ENCODE measurements at places on chromosomes 6 and 20.
A peak's percentile ranks its signal among the peaks of the same experiment; 100 is the strongest.

DNA sequence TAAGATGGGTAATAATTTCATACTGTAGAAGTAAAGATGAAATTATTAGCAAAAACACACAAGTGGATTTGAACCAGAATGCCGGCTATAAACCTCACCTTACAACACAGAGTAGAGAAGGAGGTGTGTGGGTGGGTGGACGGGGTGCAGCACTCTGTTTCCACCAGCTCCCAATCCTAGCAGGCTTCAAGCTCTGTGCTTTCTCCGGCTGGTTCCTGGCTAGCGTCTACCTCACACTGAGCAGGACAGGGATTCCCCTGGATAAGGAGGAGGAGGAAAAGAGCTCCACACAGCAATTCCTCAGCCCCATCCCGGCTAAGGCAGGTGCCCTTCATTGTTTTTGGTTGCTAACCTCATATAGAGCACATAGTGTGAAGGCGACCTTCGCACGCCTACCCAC lies 453.3 kb downstream of the C6orf118 start:
- no peak for DNase-seq

- peak; percentile 60 for DNase-seq
These were observed 2.9 kb downstream of the TNNC2 start for GRCh38 chr20:45823949-45824835.

- DNase-seq, result peak; percentile 72
These were observed 8.8 kb upstream of the SRSF6 start for GRCh38 chr20:43448748-43449535.

DNA sequence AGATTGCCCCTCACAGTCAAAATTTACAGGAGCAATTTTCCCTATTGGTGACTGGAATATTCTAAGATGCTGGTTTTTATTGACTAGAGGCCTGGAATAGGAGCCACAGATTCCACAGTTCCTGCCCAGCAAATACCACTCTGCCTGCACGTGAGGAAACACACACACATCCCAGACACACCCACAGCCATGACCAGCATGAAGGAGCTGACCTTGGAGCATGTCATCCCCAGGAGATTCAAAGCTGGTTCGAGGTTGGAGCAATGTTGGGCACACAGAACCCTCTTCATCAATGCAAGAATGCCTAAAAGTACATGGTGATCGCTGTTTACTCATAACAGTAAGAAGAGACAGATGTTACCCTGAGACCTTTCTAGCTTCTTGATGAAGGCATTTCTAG lies 244.6 kb upstream of the FOXQ1 start:
- no peak for DNase-seq

DNA sequence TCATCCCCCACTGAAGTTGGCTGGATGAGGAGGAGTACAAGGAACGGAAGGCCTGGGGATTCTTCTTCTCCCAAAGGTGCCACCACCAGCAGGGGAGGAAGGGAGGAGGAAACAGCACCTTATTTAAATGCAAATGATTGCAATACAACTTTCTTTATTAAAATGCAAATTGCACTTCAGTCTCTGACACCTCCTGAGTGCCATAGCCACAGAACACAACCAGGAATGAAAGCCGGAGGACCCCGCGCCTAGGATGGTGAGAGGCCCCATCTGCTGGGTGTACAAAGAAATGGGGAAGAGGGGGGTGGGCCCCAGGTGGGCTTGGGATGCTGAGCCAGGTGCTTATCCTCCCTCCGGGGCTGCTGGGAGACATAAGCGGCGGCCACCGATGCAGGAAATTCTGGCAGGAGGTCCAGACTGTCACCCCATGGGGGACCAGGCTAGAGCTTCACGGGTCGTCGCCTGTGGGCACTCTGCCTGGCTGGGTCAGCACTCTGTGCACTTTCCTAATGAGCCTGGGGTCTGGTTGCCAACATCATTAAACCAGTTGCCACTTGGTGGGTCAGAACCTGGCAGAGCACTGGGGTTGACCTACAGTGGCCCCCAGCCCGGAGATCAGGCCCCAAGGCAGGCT lies 154.2 kb upstream of the MLN start:
- peak; percentile 63 for DNase-seq

- DNase-seq, result no peak
These were observed 226.1 kb downstream of the BCAS1 start for GRCh38 chr20:53844259-53844658.

DNA sequence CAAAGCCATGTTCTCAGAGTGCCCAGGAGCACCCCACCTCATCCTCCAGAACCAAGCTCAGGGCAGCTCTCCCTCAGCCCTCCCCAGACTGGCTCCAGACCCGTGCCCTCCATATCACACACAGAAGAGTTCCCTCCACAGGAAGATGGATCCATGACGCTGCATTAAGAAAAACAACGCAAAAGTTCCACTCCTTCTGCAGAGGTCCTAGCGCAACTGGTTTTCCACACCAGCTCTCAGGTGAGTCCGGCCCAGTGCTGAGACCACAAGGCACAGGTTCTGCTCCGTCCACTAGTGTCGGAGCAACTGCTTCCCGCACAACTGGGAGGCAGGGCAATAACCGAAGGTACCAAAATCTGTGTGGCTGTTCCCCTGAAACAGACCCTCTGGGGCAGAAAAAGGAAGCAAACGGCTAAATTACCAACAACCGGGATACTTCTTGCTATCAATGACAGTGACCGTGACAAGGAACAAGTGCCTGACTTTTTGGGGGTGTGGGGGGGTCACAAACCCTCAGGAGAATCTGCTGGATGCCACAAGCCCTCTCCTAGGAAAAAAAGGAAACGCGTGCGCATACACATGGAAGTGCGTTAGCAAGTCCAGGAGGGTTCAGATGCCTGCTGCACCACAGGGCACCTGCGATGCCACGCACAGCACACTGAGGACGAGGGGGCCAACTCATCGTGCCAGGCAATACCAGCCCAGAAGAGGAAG lies 49.2 kb downstream of the MYH7B start:
- no peak for DNase-seq

DNA sequence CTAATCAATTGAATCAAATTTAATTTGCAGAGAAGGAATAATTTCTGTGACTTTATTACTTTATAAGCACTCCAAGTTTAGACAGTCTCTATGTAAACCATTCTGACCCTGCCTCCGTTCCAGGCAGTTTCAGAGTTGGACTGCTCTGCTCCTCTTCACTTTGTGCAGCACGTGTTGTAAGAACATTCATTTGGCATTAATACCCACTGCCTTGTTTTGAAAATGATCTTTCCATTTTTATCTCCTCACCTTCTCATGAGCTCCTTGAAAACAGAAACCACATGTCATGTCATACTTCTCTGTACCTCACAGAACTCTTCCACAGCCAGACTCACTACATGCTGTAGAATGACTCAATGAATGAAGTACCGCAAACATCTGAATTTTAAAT lies 25.5 kb downstream of the SLC22A1 start:
- DNase-seq, result no peak

GRCh38 chr6:36947570-36948351 lies 6.8 kb upstream of the PI16 start:
- DNase-seq, result no peak

Data from A673 (cell line).